ENCODE measurements at places on chromosomes 13 and 19.

DNA sequence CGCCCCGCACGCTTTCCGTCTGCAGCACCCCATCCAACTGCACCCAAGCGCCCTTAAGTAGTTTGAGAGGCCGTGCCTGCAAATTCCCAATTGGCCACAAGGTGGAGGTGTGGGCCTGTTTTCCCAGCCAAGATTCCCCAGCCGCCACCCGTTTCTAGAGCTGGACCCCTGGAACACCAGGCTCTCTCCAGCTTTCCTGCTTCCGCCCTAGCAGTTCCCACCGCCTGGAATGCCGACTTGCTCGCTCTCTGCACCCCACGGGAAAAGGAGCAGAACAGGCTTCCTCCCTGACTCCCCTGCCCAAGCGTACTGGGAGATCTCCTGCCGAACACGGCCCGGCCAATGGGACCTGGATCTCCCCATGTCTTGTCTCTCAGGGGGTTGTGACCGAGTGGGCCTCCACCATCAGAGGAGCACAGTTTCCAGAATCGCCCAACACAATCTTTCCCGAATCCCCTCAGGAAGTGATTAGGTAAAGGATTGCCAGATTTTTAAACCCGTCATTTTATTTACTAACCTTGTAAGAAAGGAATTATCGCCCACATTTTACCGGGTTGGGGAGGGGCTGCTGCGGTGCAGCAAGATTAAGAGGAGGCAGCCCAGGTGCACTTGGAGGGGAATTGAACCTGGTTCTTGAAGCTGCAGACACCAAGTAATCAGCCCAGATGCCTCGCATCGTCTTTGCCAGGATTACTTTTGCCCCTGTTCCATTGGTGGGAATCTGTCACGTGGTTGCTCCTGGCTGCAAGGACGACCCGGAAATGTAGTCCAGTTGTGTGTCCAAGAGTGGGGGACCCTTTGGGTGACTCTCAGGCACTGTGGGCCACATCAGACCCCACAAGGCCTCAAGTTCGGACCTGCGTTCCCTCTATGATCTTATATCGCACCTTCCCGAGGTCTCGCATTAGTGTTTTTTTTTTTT, 3.5 kb upstream of the NAPSA start:
- DNase-seq = peak; percentile 78

DNA sequence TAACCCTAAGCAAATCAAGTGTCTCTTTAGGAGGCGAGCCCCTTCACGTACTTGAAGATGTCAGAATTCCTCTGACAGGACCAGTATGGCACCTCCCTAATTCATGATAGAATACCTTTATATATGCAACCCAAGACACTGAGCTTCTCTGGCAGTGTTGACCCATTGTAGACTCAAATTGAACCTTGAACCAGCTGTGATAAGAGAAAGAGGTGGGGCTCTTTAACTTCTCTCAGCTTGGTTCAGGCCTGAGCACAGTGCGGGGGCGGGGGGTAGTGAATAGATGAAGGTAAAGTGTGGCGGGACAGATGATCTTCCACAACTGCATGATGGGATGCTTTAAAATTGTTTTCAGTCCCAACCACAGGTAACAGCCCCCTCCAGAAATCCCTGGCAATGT, 12.1 kb downstream of the MBNL2 start:
- DNase-seq = no peak

DNA sequence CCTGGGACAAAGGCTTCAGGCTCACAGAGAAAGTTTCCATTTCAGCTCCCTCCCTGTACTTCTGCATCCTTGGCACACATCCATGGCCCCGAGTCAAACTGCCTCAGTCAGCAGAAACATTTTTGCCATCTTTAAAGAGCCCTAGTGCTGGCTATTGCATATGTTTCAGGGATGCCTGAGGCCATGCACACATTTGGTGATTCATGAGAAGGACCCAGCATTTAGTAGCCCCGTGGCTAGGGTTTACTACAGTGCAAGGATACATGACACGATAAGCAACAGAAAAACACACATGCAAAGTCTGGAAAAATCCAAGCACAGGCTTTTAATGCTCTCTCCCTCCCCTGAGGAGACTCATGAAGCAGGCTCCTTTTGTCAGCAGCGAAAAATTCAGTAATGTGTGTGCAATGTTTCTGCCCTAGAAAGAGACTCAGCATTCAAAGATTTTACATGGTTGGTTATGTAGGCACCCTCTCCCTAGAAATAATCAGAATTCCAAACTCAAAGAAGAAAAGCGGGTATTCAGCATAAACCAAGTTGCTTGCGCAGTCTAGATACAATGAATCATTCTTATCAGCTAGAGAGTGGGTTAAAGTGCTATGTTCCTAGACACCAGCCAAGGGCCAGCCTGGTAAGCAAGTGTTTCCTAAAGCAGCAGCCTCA, 17.6 kb downstream of the ACOD1 start:
- DNase-seq = no peak

GRCh38 chr19:35140207-35140961, 1.8 kb downstream of the FXYD1 start:
- DNase-seq = no peak

DNA sequence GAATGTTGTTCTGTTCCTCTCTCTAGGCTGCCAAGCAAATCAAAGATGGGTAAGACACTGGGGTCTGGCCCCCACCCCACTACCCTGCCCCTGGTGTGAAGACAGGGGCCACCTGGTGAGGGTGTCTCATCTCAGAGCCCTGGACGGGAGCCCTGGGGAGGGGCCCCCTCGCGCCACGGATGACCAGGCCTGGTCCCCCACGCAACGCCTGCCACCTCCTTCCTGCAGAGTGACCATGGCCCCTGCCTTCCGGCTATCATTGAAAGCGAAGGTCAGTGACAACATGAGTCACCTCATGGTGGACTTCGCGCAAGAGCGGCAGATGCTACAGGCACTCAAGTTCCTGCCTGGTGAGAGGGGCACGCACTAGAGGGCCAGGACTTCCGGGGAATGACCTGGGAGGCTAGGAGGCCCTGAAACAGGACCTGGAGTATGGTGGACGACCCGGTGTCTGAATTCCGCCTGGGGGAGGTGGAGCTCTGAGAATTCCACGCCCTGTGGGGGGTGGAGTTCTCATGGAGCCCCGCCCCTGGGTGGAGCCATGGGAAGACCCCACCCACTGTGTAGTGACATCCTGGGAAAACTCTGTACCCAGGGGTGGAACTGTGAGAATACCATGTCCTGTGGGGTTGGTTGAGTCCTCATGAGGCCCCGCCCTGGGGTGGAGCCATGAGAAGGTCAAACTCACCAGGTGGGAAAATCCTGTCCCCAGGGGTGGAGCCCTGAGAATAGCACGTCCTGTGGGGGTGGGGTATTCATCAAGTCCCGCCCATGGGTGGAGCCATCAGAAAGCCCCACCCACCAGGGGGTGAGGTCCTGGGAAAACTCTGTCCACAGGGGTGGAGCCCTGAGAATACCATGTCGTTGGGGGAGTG, 6.1 kb downstream of the FSD1 start:
- no peak for DNase-seq

DNA sequence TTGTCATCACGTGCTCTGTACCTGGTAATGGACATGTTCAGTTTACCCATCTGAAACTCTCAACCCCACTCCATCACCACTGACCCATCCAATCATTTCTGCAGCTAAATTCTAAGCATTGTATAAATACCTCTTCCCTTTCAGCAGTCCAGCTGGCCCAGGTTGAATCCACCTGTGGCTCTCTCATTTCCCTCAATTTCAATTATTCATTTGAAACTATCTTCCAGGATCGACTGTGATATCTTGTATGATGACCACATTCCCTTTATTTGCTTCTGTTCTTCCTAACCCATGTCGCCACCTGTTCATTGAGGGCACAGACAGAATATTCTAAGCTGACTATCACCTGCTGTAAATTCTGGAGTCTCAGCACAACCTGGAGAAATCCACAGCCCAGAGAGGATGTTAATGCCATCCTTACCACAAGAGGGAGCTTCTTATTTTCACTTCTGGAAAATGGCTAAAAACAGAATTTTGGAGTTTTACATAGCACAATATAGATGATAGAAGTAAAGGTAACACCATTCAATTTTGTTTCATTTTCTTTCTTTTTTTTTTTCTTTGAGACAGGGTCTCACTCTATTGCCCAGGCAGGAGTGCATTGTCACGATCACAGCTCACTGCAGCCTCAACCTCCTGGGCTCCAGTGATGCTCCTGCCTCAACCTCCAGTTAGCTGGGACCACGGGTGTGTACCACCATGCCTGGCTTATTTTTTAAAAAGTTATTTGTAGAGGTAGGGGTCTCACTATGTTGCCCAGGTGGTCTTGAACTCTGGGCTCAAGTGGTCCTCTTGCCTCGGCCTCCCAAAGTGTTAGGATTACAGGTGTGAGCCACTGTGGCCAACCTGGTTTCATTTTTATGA, 38.6 kb downstream of the ZNF823 start:
- no peak for DNase-seq

DNA sequence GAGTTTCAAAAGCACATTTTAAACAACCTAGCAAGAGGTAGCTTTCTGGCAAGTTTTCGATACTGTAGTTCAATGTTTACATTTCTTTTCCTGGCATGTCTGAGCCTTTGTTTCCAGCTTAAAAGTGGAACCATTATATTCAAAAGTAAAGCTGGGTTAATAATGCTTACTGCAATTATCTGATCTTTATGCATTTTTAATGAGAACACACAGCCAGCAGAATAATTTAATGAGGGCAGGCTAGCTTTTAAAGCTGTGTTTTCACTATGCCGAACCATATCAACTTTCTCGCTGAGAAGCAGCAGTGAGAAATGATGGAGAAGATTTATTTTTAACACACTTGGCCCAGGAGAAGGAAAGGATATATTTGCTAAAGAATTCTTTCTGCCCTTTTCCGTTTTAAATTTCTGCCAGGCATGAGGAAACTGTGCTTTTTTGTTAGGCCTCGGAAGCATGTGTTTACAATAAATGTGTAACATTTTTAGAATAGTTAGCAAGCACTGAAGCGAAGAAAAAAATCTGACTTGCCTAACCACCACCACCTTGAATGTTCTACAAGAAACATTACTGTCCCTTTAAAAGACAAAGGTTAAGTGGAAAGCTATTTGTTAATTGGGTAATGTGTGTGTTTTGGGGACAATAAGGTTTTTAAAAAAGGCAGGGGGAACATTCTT, 1.0 kb downstream of the MBNL2 start:
- DNase-seq = no peak

DNA sequence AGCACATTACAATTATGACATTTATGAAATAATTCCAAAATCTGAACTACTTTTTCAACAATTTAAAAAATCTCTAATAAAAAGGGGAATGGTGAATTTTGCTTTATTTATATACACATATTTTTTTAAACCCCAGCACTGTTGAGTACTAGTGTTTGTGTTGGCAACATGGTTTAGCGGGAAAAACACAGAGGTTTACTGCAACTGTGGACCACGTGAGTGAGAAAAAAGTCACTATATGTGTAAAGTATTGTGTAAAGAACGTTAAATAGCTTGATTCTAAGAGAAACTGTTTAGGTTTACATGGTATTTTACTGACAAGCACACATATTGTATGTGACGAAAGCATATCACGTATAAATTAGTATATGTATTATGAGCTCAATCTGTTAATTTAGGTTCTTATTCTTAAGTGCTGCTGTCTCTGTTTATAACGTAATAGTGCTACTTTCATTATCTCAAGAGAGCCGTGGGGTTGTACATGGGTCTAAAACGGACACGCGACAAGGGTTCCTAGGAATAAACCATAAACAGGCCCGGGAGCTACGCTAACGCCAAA, 617 bp downstream of the SKA3 start:
- DNase-seq = no peak

DNA sequence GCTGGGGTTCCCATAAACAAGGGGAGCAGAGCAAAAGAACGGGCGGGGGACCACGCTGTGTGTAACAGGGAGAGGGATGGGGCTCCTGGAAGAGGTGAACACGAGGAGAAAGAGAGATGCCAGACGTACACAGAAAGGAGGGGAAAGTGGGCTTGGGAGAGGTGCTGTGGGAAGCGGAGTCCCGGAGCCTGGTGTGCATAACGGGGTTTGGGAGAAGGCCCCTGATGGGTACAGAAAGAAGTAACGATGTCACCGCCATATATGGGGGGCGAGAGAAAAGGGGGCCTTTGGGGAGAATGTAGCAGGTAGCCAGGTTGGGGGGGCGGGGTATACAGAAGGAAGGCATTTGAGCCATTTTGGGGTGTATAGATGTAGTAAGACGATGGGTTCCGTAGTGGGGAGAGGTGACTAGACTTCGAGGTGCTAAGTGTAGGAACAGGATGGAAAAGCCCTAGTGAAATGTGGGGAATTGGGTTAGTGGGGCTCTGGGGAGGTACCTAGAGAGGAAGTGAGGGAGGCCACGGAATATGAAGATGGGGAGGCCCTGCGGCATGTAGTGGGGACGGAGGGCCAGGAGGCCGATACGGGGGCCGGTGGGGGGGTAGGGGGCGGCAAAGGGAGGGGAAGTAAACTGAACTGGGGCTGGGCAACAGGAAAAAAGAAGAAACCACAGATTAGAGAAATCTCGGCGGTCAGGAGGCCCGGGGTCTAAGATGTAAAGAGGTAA, 787 bp downstream of the ZNF580 start:
- DNase-seq = peak; percentile 61

DNA sequence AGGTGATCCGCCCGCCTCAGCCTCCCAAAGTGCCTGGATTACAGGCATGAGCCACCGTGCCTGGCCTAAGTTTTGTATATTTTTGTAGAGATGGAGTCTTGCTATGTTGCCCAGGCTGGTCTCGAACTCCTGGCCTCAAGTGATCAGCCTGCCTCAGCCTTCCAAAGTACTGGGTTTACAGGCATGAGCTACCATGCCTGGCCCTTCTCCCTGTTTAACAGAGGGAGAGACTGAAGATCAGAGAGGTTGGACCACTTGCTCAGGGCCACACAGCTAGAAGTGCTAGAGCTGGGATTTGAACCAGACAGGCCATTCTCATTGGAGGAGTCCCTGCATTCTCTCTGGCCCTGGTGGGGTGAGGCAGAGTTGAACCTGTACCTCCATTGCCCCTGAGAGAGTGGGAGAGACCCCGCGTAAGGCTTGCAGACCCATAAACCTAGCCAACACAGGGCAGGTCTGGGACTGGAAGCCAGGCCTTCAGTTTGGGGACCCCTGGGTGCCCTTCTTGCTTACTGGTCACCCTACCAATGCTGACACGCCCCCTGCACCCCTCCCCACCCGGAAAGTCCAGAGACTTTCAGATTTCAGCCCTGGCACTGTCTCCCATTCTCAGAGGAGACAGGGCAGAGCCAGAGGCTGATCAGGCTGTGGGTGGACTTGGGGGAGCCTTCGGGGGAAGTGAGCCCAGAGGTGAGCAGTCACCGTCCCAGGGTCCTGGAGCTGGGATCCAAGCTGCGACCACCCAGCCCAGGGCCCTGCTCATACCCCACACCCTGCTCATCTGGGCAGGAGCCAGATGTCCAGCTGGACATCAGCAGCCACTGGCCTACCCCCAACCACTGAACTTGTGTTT, 13.3 kb downstream of the TTYH1 start:
- no peak for DNase-seq

All from GM13977 (cell line).